ENCODE measurements at places on chromosomes 5 and 9.

- DNase-seq: no peak
Measured at GRCh38 chr9:132543960-132544359, 38.4 kb upstream of the BARHL1 start.

GRCh38 chr5:8766448-8766847 lies 779.4 kb downstream of the SEMA5A start:
- no peak for DNase-seq

GRCh38 chr5:138186002-138186447 lies 7.1 kb downstream of the KIF20A start:
- no peak for DNase-seq

DNA sequence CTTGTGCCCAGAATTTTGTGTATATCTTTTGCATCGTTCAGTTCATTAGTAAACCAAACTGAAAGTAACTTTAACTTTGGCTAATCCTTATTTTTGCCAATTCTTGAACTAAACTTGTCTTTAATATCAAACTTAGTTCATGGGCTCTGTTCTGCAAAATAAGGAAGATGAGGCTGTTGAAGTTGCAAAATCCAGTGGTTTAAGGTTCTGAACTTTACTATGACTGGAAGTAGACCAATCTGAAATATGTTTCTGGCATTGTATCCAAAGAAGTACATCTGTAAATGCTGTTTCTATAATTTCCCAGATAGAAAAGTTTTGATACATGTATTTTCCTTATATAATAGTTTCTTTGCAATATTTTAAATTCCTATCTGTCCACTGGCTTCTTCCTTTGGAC lies 238.1 kb downstream of the CETN3 start:
- DNase-seq: no peak

GRCh38 chr9:73200694-73201452 lies 49.2 kb downstream of the ANXA1 start:
- peak; percentile 16 for DNase-seq

DNA sequence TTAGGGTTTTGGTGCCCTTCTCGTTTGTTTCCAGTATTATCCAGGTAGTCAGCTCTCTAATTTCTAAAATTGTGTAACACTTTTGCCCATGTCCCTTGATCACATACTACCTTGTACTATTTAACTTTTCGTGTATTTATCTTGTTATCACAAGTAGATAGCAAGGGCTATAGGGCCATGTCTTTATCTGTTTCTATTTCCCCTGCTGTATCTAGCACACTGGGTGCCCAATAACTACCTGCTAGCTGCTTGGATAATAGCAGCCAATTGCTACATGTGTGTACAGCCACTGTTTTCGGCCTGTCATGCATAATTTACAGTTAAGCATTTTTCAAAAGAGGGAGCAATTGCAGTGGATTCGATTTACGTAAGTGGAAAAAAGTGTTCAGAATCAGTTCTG lies 64.8 kb upstream of the TNFAIP8 start:
- no peak for DNase-seq

- no peak for DNase-seq
Measured at GRCh38 chr5:143400541-143401226, 2.8 kb downstream of the NR3C1 start.

DNA sequence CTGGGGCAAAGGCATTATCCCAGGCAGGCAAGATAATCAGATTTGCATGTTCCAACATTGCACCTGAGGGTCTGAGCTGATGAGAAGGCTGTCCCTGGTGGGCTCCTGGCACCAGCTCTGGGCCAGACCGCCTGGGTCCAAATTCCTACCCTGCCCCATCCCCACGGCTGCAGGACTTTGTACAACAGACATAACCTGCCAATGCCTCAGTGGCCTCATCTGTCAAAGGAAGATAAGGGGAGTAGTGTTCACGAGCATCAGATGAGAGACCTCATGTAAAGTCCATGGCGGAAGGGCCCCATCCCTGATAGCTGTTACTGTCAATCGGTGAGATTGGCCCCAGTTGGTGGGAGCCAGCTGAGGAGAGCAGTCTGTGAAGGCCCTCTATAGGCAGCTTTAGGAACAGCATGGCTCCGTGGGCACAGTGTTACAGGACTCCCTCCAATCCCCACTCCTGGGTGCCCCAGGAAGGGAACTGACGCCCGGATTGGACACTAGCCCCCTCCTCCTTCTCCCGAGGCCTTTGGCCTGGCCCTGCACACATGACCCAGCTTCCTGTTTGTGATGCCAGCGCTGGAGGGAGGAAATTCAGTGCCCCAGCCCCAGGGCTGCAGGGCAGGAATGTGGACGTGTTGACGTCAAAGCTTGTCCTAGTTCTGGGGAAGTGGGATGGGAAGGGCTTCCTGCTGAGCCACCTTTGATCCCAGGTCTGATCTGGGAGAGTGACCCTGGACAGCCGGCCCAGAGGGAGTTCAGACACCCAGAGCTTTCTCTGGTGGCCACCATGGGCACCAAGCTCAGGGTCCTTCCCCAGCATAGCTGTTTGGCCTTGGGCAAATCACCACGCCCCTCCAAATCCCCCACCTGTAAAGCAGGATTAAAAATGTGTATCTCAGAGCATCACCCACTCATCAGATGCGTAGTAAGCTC lies 56.2 kb downstream of the DUSP1 start:
- DNase-seq: peak; percentile 23

DNA sequence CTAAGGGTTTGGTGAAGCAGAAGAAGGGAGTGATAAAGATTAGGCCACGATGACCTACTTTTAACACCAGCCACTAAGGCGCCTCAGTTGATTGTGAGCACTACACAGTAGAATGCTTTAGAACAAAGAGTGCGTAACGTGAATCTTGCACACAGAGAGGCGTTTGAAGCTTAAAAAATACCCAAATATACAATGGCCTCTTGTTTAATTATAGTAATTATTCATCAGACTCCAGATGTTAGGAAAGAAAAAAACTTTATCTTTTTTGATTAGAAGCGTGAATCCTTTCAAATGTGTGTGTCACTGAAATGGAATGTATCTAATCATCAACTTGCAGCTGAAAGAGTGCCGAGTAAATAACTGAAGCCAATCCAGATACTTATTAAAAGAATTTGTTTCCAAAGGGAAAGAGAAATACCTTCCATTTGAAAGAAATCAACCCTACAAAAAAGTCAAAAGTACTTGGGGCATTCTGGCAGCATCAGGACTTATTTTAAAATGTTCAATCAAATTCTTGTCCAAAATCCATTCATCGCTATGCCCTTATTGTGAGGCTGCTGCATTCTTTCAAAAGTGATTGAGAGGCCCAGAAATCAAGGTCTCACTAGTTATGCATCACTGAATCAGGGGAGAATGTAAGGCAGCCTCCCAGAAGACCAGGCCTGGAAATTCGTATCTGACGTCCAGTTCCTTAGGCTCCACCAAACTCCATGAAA lies 337.5 kb downstream of the ZNF608 start:
- no peak for DNase-seq

DNA sequence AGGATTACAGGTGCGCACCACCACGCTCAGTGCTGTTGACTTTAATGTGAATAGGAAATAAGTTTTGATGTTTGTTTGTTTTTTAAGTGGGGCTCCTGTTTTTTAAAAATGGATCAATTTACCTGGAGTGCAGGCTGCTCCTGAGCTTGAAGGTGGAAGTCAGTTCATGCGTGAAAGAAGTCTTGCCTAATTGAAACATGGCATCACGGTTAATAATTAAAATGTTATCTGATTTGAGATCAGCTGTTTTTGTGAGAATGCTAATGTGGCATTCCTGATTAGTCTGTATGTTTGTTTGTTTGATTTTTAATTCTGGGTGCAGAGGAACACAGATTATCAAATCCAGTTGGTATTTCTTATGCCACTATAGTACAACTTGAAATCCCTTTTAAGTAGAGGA lies 6.5 kb downstream of the SFXN1 start:
- no peak for DNase-seq

- no peak for DNase-seq
Measured at GRCh38 chr9:105138306-105138801, 106.1 kb upstream of the SLC44A1 start.

- DNase-seq: no peak
Measured at GRCh38 chr5:62457071-62457470, 44.5 kb downstream of the IPO11 start.

DNA sequence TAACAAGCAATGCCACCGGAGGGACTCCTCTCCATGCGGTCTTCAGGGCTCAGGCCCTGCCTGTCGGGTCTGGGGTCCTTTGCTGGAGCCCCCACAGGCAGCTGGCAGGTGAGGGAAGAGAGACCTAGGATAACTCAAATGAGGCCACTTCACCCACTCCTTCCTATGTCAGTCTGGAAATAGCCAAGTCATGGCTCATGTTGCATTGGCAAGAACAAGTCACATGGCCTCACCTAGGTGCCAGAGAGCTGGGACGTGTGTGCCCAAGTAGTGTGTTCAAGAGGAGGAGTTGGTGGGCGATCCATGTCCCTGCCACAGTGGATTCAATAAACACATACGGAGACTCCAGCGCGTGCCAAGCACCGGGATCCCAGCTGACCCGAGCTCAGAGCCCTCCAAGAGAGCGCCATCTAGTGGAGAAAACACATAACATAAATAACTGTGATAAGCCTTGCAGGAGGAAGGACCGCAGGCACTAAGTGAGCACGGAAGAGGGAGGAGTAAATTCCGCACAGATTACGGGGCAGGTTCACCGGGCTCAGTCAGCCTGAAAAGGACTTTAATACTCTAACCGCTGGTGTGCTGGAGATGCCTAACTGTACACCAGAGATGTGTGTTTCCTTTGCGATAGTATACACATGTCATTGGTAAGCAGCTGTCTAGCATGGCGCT lies 580.8 kb downstream of the CCDC171 start:
- peak; percentile 34 for DNase-seq

GRCh38 chr5:131792896-131793295 lies 3.9 kb downstream of the FNIP1 start:
- DNase-seq: no peak

DNA sequence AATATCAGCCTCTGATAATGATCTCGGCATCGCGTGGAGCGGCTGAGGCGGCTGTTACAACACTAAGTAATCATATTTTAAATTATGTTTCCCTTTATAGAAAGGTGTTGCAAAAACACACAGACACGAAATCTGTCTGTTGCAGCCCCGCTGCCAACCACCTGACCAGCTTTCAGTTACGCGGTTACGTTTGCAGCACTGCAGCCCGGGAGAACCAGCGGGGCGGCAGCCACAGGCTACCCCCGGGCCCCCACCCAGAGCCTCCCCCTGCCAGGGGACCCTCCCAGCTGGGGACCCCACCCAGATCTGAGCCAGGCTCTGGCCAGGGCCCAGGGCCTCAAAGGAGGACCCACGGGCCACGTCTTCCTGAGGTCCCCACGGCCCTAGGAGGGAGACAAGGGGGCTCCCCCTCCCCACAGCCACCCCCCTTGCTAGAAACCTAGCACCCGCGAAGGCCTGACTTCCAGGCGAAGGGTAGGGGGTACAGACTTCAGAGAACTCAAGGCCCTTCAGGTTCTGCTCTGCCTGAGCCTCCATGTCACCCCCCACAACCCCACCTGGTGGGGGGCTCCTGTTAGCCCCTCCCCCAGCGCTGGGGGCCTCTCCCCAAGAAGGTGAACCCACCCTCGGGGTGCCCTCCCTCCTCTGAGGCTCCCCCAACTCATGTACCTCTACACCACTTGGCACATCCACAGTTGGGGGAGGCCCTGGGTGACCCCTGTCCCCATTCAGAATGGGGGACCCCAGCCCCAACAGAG lies 6.0 kb downstream of the NACC2 start:
- no peak for DNase-seq

DNA sequence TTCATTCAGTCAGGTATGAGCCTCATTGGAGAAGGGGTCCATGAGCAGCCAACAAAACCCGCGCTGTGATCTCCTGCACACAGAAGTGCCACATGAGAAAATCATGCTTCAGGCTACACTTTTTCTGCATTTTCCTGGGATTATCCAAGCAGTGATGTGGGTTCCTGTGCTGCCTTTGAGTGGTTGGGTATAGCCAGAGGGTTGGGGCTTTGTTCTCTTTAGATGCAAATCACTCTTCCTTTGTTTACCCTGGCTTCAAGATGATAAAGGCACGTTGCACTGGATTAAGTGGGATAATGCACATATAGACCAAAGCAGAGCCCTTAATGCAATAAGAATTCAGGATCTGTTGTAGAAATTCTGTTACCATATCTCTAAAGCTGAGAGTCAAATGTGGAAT lies 18.7 kb downstream of the ECM2 start:
- no peak for DNase-seq

GRCh38 chr5:149799119-149799623 lies 69.1 kb downstream of the PPARGC1B start:
- DNase-seq: no peak

DNA sequence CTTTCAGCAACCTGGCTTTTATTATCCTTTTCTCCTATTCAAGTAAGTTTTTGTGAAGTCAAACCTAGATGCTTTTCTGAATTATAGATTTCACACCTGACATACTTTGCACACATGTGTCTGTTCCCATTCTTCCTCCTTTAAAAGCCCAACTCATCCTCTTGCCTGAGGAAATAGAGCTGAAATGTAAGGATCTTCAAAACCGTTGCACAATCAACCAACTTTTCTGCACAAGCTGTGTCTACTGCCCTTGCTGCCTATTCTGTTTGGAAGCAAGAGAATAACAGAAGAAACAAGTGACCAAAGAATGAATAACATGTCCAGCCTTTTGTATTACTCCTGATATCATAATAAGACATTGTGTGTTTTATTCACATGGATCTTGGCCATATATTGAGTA lies 95.1 kb upstream of the ITGA1 start:
- no peak for DNase-seq

DNA sequence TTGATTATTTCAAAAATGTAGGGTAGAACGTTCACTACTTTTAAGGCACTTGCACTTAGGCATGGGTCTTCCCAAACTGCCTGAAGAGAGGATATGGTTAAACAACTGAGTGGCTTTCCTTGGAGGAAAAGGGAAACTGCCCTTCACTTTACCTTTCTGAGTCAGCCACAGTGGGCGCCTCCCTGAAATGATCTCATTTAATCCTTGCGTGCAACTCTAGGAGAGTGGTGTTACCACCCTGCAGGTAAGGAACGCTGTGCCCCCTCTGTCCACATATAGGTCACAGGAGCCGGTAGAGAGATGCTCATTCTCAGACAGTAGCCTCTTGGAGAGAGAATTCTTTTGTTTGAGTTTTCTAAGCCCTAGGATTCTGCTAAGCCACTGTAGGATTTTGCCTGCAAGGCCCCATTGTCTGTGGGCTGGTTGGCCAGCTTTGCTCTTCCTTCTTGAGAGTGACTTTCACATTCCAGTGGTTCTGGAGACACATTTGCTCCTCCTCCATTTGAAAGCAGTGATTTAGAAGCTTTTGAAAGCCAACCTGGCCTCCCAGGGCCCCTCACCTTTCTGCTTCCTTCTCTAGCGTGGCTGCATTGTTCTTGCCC lies 110.3 kb upstream of the CTSL start:
- no peak for DNase-seq

GRCh38 chr5:116174111-116174510 lies 89.3 kb downstream of the COMMD10 start:
- no peak for DNase-seq

DNA sequence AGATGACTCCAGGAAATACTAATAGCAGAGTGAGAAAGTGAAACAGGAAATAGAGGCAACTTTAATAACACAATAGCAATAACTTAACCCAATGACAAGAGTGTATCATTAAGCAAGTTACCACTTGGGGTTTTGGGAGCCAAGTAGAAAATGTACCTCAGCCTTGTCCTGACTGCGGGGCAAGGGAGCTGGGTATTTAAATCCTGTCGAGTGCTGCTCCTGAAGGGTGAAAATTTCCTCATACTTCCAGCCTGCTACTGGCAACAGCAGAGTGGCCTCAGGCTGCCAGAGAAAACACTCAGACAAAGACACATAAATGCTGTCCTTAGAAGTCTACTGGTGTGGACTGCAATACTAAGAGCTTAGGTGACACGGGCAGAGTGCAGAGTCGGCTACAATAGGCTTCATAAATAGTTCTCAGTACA lies 112.5 kb upstream of the EMB start:
- DNase-seq: no peak

GRCh38 chr9:33414268-33414667 lies 11.9 kb upstream of the AQP7 start:
- DNase-seq: no peak

All from NCI-H1105 (cell line).